HS-27A (cell line): ENCODE measurements at places on chromosomes 5 and 9.

- DNase-seq = no peak
Measured at GRCh38 chr5:112183103-112183711, 235.9 kb downstream of the EPB41L4A start.

GRCh38 chr5:111927191-111927590, 170.2 kb upstream of the NREP start:
- no peak for DNase-seq

DNA sequence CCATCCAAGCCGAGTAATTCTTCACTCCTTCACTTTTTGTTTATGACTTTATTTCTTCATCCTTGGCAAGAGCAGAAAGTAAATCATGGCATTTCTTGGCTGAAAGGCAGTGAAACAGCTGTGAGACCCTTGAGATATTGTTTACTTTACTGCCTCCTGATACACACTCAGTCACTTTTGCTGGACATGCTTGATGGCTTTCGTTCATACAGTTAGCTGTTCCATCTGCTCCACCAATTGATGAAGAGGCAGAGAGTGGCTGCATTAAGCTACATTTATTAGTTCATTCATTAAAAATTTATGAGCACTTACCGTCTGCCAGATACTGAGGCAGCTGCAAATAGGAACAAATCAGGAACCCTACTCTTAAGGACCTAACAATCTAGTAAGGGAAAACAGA, 184.4 kb upstream of the OR13F1 start:
- DNase-seq = no peak

GRCh38 chr9:655875-656274, 185.6 kb upstream of the DMRT1 start:
- no peak for DNase-seq

GRCh38 chr9:29511680-29512079, 1938.4 kb upstream of the C9orf72 start:
- no peak for DNase-seq
